ENCODE measurements at places on chromosomes 3 and 15.
A peak's percentile ranks its signal among the peaks of the same experiment; 100 is the strongest.

GRCh38 chr3:106135451-106136160 is 266.8 kb upstream of the CBLB start:
- no peak for DNase-seq

- no peak for DNase-seq
Measured at GRCh38 chr3:50481992-50482391, 21.4 kb downstream of the CACNA2D2 start.

GRCh38 chr15:64847448-64847847 is 5.7 kb downstream of the PLEKHO2 start:
- no peak for DNase-seq

DNA sequence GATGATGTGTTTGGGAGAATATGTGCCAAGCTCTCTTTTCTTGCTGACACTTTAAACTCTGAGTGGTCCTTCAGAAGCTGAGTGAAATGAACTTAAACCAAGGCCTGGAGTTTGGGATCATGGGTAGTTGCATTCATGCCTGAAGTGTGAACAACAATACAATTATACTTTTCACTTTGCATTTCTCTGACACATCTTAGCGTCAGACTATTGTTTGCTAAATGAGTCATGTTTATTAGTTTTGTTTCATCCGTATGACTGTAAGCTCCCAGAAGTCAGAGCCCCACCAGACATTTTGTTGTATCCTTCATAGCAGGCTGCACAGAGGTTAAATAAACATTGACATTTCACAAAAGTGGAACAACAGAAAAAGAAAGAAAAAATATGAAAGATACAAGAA is 542.6 kb downstream of the TUSC7 start:
- no peak for DNase-seq

DNA sequence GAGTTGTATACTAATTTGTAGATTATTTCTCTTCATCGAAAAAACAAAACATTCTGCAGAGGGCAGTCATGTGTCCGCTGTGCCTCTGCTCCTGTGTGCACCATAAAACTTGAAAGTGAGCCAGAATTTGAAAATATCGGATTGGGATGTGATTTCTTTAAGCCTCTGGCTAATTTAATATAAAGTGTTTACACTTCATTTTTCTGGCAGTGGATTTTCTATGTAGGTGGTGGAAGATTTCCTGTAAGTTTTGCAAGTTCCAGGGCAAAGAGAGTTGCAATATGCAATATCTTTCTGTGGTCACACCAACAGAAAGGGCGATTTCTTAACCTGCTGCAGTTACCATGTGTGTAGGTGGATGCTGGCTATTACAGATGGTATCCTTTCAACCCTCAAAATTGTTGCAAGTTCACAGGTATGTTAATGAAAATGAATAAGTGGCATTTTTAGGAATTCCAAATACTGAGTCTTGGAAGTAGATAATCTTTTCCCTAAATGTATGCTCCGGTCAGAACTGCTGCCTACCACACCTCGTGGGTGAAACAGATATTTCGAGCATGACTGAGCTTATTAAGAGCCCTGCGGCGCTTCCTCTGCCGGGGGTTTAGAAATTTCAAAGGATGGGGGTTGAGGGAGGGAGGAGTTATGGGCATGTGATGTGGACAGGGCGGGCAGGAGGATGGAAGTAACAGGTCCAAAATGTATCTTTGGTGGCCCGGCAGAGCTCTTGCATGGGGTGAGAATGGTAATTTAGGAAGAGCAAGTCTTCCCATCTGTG is 134.0 kb downstream of the PGPEP1L start:
- no peak for DNase-seq

GRCh38 chr3:173066044-173067004 is 74.7 kb downstream of the SPATA16 start:
- peak; percentile 61 for DNase-seq

DNA sequence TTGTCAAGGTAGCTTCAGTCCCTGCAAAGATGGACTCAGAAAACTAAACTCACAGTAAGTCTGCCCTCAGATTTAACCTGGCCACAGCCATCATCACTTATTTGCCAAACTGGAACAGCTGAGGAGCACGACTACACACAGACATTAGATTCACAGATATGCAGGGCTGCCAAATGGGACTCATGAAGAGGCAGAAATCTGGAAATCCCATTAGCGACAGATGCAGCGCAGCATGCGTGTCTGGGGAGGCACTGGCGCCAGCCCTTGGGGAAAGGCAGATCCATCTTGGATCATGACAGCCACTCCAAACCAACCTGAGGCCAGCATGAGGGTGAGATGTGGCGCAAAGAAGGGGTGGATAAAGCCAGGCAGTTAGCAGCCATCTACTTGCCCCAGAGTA is 160.7 kb upstream of the TSC22D2 start:
- DNase-seq = no peak

DNA sequence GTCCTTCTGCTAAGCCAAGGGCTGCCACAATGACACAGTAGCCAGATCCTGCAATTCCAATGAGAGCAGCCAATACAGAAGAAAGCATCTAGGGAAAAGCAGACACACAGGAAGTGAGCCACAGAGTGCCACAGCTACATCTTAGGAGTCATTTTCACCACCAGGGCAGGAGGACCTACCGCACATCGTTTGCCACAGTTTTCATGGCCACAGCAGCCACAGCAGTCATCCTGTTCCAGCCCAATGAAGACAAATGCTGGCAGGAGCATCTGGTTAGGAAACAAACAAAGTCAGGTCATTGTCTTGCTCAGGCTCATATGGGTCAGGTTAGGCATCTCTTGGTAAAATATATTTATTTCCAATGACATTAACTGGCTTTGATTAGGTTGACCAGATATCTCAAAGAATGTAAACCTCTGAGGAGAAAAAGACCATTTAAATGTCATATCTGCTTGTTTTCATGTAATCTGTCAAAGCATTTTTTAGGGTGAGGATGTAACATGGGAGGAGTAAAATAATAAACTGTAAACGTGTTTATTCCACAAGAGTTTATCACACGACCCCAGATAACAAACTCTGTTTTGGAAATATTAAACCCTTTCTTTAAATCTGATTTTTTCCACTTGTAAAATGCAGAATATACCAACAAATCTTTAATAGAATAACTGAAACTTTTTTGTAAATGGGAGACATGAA is 1.8 kb downstream of the TM4SF1 start:
- no peak for DNase-seq
